Posterior cingulate gyrus (tissue), 11 donors: ENCODE measurements at places on chromosomes 5 and 9.

DNA sequence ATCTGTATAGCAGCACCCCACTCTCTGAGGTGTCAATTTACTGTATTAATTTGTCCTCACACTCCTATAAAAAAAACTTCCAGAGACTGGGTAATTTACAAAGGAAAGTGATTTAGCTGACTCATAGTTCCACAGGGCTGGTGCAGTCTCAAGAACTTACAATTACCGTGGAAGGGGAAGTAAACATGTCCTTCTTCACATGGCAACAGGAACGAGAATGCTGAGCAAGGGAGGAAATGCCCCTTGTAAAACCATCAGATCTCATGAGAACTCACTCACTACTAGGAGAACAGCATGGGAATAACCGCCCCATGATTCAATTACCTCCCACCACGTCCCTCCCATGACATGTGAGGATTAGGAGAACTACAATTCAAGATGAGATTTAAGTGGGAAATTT lies 602.6 kb downstream of the MTRR start:
- DNase-seq: no peak

DNA sequence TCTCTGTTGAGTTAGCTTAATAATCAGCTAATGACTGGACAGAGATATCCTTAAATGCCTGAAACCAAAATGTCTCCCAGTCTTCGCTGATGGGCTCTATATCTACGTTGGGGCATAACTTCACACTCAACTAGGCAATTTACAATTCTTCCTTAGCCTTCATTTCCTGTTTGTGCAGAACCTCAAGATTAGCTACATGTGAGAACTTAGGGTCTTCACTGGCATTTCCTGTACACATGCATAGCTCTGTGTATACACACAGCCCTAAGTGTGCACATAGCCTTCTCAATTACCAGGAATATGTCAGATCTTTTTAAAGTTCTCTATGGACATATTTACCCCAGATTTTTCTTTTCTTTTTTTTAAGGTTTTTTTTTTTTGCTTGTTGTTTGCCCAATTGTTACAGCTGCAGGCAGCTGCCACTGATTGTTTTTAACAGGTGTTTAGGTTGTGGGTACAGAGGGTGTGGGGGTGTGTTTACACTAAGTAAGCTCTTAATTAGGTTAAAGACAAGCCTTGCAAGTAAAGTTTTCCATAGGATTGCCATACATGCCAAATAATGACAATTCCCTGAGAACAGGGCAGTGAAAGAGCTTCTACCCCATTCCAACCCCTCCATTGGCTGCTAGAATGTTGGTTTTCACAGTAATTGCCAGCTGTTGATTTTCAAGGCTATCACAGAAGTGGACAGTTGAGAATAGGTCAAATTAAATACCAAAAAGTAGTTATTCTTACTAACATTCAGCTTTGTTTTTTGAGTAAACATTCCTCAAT lies 441.0 kb downstream of the TLE4 start:
- DNase-seq: no peak

GRCh38 chr5:41790038-41790776 lies 80.0 kb downstream of the OXCT1 start:
- no peak for DNase-seq

- DNase-seq: no peak
Observed at GRCh38 chr9:121278477-121279261, 10.7 kb downstream of the GSN start.

GRCh38 chr5:145797336-145797735 lies 37.8 kb downstream of the PRELID2 start:
- no peak for DNase-seq

DNA sequence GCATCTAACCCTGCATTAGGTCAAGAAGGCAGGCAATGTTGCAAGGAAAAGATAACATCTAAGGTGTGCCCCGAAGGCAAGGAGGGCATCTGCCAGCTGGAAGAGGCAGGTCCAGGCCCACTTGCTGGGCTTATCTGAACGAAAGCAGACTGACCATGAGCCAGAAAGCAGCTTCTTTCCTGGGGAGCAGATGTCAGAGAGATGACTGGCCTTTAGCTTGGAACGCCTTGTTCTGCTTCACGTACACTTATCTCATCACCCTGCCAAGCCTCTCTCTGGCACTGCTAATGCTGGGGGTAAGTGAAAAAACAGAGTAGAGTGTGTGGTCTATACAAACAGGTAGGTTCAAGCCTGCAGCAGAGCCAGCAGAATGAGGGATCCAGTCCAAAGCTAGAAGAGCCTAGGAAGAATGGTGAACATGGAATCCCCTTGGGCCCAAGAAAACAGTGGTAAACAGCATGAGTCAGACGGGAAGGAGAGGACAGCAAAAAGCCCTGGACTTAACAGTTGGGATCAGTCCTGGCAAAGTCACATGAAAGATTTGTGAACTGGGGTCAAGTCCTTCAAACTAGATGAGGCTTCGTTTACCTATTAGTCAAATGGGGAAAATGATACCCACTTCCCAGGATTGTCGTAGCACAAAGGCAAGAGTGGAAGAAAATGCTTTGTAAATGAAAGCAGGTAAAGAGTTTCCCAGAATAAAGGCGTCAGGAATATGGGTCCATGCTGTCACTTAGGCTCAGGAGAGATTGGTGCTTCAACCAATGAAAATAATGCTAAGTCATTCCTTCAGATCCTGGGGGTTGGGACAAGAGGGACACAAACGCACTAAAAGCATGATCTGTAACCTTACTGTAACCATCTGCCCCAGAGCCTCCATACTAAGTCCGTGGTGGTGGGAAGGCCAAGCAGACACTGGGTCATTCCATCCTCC lies 200.9 kb downstream of the SLIT3 start:
- DNase-seq: no peak

- DNase-seq: no peak
Observed at GRCh38 chr5:52694648-52695047, 93.1 kb upstream of the ITGA1 start.

DNA sequence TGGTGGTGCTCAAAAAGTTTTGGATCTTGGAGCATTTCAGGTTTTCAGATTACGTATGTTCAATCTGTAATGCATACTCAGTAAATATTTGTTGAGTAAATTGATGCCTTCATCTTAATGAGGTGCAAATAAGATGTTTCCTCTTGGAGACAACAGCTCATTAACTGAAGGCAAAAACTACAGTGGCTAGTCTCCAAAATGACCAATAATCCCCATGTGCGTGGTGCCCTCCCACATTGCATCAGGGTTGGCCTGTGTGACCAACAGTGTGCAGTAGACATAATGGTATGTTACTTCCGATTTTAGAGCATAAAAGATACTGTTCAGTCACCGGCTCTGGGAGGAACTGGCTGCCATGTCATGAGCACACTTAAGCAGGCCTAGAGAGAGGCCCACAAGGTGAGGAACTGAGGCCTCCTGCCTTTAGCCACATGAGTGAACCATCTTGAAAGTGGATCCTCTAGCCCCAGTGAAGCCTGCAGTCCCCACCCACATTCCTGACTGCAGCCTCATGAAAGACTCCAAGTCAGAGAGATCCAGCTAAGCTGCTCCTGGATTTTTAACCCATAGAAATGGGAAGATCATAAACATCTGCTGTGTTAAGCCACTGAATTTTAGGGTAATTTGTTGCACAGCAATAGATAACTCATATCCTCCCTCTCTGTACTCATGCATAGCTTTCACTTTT lies 55.7 kb downstream of the LIFR start:
- no peak for DNase-seq

DNA sequence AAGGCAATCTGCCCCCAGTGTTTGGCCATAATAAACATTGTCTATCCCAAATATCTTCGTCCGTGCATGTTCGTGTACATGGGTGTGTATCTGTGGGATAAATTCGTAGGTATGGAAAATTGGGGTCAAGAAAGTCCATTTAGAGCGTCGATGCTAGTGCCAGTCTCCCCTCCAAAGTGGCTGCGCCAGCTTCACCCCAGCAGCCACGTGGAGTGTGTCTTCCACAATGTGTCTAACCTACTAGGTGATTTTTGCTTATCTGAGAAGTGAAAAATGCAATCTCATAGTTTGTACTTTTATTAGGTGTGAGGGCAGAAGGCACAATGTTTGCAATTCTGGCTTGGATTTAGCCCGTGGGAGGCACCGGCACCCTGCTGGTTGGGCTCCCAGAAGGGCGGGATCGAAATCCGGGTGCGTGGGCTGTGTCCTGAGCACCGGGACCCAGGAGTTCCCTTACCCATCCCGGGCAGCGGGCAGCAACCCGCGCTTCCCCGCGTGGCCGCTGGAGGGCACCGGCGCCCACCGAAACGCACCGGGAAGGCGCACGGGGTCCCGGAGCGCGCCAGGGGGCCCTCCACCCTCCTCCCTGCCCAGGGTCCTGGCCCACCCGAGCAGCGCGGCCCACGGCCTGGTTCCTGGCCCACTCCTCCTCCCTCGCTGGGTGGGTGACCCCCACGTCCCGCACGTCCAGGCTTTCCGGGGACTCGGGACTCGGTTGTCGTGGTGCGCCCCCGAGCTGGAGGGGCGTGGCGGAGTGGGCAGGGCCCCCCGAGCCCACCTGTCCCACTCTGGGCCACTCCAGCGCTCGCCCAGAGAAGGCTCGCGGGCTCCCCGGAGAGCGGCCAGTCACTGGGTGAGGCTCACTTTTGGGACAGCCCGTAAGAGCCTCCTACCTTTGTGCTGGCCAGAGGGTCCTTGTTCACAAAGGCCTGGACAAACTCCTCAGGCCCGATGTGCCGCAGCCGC lies 55.4 kb upstream of the RNF130 start:
- peak; percentile 50 for DNase-seq

- DNase-seq: no peak
Observed at GRCh38 chr5:9502050-9502834, 43.6 kb downstream of the SEMA5A start.

DNA sequence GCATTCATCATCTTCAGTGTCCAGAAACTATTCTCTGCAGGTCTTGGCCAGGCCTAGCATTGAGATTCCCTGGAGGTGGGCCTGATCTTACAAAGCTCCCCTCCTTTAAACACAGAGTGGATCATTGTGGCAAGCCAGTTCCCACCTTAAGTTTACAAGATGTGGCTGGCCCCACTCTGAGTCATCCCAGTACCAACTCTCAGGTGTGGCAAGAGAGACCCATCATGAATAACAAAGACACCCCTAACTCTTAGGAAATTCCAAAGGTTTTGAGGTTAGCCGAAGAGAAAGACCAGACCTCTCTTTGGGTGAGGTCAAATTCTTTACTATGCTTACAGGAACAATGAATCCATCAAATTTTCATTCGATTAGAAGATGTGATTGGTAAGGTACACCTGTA lies 78.2 kb downstream of the RFK start:
- DNase-seq: no peak

DNA sequence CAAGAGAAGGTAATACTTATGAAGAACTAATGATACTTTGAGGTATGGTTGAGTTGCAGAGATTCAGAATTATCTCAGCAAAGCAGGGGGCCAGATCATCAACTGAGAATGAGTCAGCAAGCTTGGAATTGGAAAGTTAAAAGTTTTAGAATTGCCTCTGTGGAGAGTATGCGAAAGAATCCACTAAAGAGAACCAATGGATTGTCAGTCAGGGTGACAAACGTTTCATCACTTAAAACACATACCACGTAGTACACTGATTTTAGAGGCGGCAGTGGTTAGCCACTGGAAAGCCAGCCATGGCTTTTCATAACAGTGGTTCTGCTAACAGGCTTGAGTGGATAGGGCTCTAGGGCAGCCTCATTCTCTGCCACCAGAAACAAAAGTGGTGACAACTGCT lies 30.7 kb downstream of the AOPEP start:
- DNase-seq: no peak

GRCh38 chr9:108323615-108324014 lies 532.2 kb downstream of the ACTL7B start:
- no peak for DNase-seq
